ENCODE measurements at places on chromosomes 2 and 18. TPM values are rescaled to one million over a fixed set of nuclear protein-coding genes. Genes with fewer than 3 reads are reported as not detected.

DNA sequence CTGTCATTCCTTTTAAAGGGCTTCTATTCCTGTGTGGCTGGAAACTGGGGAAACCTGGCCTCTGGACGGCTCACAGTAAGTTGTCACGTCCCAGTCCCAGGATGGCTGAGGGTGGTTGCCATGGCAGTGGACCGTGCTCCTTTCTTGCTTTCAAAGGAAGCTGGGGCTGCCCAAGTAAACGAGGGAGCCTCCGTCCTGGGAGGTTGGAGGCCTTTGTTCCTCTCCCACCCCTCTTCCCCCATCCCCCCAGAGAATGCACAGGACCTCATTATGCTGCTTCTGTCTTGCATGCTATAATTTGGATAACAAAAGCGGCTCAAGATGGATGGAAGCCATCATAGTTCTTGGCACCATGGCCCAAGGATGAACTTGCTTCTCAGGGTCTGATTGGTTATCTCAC lies 325.5 kb upstream of the HS6ST1 start:
- no peak for DNase-seq

The NAT8 gene
- polyA plus RNA-seq: 23.7 TPM

The HOXD11 gene
- polyA plus RNA-seq: 59.2 TPM

The CPS1 gene
- 4.5 TPM for polyA plus RNA-seq

The MTA3 gene
- polyA plus RNA-seq: 74.5 TPM

DNA sequence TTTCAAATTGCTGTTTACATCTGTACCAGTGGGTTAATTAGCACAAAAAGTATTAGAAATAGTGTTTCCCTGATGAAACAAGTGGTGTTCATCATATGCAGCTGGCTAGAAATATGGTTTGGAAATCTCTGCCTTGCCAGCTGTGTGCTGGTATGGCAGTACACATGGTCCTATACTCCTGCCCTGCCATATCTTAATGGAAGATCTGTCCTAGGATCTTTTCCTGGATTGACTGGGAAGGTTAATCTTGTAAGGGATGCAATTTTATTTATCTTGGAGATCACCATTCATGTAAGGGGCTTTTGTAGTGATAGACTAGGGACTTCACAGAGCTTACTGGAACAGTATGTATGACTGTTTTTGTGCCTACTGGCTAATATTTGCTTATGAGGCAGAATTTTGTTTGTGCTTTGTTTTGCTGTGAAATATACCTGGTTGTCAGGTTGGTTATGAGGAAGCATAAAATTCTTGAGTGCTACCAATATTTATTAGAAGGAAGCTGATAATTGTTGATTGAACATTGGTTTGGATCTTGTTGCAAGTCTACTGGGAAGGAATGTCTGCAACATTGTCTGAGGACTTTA lies 73.5 kb downstream of the GULP1 start:
- no peak for DNase-seq

The RTP5 gene
- polyA plus RNA-seq: not detected

The KLHL41 gene
- polyA plus RNA-seq: 1.1 TPM

All from right renal pelvis (tissue), 4 donors.